ENCODE measurements at places on chromosomes 5 and 9.

GRCh38 chr9:6277417-6277816 lies 50.8 kb upstream of the TPD52L3 start:
- DNase-seq, result no peak

DNA sequence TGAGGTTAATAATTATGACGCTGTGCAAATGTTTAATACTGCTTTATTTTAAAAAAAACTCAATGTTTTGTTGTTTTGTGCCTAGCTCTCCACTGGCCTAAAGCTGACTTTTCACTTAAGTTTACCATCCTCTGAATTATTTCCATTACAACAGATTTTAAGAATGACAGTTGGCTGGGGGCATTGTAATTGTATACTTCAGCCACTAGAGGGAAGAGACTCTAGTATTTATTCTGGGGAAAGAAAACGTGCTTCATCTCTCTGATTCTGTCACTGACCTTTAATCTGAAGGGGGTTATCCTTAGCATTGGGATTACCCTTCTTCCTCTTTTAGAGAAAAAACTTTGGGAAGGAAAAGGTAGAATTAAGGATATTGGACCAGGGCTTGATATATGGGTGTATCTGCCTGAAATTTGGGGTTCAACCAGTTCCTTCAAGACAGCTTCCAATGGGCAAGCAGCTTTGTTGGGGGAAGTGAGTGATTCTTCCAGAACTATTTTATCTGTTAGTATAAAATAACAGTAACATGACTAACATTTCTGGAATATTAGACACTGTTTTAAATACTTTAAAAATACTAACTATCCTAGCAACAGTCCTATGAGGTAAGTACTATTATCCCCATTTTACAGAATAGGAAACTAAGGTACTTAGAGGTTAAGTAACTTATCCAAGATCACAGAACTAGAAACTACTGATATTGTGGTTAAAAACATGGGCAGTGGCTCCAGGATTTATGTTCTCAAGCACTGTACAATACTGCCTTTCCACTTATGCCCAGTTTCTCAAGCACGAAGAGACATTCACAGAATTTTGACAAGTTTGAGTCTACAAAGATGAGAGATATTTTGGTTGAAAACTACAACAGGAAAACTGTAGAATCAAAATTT lies 208.4 kb downstream of the CD180 start:
- DNase-seq, result no peak

- DNase-seq, result no peak
Measured at GRCh38 chr5:35821513-35821912, 35.2 kb upstream of the IL7R start.

- DNase-seq, result no peak
Measured at GRCh38 chr5:125798307-125798706, 624.9 kb upstream of the GRAMD2B start.
